ENCODE measurements at places on chromosomes 2 and 18.
A peak's percentile ranks its signal among the peaks of the same experiment; 100 is the strongest.

GRCh38 chr2:176270100-176270750 lies 983 bp downstream of the MTX2 start:
- no peak for DNase-seq

DNA sequence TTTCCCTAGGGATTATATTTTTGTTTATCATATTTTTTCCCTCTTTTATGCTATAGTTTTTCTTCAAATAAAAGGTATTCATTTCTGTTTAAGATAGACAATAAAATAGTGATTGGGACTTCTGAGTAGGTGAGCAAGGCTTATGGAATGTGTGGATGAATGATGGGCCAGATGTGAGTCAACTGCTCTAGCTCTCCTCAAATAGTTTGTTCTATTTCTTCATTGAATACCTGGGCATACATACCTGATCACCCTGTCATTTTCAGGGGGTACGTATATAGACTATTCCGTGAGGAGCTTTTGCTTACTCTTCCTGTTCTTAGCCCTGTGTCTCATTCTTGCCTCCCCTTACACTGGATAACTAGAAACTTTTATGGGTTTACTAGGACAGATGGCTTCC lies 41.9 kb downstream of the BABAM2 start:
- no peak for DNase-seq

GRCh38 chr18:78406743-78407465 lies 572.7 kb upstream of the SALL3 start:
- no peak for DNase-seq

DNA sequence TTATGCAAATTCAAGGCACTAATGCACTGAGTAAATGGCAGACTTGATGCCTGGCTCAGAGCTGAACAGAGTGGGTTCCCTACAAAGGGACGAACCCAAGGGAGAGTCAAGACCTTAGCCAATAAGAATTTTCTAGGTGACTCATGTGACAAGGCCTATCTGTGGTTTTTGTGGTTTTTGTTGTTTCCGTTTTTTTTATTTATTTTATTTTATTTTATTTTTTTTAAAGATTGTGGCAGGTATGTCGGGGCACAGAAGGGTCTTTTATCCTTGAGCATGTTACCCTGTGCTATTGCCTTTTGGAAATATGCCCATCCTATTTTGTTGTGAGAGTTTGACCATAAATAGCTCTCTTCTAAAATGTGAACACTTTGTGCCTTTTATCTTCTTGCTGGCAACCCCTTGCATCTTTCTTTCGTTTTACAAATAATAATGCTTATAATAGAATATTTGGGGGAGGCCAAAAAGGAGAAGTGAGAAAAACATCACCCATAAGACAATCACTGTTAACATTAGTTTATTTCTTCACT lies 113.4 kb upstream of the AQP4 start:
- no peak for DNase-seq

DNA sequence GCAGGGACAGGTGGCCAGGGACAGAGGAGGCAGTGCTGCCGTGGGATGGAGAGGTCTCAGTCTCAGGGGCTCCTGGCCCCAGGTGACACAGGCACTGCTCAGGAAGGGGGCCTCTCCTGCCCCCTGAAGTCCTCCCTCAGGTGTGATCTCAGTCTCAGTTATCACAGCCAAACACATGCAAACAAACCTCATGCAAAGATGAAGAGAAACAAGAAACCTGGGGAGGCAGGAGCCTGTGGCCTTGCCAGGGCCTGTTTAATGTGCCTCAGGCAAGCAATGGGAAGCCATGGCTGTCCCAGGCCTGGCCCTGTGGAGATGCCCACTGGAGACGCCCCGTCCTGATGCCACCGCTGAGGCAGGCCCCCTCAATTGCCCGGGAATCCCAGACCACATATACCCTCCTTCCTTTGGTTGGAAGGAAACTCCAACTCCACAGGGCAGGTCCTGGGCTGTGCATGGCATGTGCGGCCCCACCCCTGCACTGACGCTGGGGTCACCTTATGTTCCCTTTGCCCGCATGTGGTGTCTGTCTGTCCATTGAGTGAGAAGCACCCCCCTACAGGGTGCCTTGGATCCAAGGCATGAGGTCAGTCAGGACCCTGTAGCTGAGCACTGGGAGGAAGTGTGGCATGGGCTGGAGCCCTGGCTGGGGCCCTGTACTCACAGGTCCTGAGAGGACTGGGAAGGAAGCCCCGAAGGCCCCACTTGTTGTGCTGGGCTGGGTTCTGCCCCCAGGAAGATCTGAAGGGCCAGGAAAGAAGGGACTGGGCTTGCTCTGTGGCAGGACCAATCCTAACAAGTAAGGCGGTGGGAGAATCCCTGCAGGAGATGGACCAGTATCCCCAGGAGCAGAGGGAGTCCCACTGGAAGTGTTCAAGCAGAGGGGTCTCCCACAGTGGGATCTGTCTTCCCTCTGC lies 68.8 kb upstream of the RAB6C start:
- no peak for DNase-seq

GRCh38 chr2:69975853-69976462 lies 14.5 kb upstream of the ASPRV1 start:
- DNase-seq = no peak

GRCh38 chr2:153971250-153971649 lies 99.5 kb downstream of the GALNT13 start:
- DNase-seq = no peak

DNA sequence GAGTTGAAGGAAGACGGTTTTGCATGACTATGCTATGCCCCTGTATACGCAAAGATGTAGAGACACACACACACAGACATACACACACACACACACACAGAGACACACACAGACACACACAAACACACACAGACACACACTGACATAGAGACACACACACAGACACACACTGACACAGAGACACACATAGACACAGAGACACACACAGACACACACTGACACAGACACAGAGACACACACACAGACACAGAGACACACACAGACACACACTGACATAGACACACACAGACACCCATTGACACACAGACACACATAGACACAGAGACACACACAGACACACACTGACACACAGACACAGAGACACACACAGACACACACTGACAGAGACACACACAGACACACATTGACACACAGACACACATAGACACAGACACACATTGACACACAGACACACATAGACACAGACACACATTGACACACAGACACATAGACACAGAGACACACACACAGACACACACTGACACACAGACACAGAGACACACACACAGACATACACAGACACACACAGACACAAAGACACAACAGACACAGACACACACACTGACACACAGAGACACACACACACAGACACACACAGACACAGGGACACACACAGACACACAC lies 121.3 kb downstream of the BCL2 start:
- DNase-seq = no peak

GRCh38 chr2:28047681-28048080 lies 157.2 kb downstream of the BABAM2 start:
- DNase-seq = peak; percentile 46

- DNase-seq = no peak
Observed at GRCh38 chr2:222424276-222424728, at the start of gene SGPP2. TSS of gene SGPP2 (plus strand) at chr2:222424543. CDS start at chr2:222424603, 60 bp downstream.

Data from AG09319 (cell line).